Stimulated activated CD4-positive, alpha-beta T cell treated with anti-CD3 and anti-CD28 coated beads, TNF-alpha, amount 100 ng/mL, for 1 hour (primary cell): ENCODE measurements at places on chromosomes 6 and 20.

- DNase-seq: no peak
Measured at GRCh38 chr6:110560239-110561007, 84.0 kb upstream of the SLC22A16 start.

DNA sequence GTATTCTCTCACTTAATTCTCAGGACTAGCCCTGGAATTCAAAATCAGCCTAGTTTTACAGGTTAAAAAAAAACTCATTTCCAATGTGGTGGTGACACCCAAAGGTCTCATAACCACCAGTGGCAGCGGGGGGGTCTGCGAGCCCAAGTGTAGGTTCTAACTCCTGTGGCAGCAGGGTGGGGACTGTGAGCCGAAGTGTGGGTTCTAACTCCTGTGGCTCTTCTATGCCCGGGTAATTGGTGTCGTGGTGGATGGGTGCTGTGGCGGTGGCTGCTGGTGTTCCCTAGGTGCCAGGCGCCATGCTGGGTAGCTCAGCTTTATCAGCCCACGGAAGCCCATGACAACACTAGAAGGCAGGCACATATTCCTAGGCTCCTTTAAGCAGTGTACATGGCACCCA is 4.9 kb upstream of the ANKRD60 start:
- DNase-seq: no peak

DNA sequence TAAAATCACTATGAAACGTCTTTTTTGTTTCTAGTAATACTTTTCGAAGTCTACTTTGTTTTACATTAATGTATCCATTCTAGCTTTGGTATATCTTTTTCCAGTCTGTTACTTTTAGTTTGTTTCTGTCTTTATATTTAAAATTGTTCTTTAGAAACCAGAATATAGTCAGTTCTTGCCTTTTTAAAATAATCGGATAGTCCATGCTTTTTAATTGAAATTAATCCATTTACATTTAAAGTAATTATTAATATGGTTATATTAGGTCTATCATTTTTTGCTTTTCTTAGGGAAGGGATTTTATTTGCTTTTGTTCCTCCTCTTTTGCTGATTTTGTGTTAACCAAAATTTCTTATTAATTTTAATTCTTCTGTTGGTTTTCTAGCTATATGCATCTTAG is 23.7 kb downstream of the CDYL start:
- no peak for DNase-seq

GRCh38 chr6:66825539-66825938 is 1118.5 kb upstream of the EYS start:
- no peak for DNase-seq

DNA sequence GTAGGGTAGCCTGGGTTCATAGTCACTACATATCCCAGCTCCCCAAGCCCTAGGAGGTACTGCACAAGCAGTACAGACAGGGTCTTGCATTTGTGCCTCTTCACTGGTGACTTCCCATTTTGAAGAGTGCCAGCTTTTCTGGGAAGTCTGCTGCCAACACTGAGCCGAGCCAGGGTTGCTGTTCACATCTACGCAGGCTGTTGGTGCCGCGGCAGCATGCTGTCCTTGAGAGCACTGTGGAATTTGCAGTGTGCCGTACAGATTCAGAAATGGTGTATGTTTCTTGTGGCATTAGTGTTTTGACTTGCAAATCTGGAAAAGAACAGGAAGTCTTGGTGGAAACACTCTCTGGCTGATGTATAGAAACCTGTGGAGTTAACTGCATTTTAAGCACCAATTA is 67.5 kb downstream of the JARID2 start:
- DNase-seq: no peak

DNA sequence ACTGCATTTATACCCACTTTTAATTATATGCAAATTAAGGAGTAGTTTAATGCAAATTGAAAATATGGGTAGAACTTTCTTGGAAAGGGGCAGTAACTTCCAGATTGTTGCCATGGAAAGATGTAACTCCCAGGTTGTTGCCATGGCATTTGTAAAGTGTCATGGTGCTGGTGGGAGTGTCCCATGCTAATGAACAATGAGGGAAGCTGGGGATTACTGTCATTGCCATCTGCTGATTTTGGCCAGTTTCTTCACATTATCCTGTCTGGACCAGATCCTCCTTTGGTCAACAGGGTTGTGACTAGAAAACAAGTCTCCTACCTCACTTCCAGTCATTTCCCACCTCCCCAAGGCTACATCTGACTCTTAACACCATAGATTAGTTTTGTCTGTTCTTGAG is 45.4 kb upstream of the FERMT1 start:
- DNase-seq: no peak

- no peak for DNase-seq
Measured at GRCh38 chr6:12875051-12875450, 158.5 kb downstream of the PHACTR1 start.

DNA sequence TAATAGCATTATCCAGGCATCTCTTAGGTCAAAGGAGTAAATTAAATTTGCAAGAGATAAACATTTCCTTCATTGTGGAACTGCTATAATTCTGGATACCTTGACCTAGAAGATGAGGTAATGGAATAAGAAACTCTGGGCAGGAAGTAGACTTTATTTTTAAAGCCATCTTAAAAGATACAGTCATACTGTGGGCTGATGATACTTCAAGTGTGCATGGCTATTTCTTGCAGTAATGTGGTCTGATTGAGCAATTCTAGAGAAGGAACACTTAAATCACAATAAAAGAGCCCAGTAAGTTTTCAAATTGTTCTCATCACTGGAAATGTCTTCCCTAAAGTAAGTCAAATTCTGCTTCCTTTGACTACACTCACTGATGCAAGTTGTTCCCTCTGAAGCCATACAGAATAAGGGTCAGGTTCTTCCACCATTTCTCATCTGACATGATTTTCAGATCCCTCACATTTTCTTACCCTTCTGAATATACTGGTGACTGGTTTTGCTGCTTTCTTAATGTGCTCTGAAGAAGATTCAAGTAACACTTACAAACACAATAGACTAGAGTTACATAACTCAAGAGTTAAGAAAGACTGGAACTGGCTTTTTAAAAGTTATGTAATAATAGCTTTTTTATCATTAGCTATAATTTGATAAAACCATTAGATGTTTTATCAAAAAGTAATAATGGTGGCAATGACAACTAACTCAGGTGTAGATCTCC is 62.6 kb upstream of the TMEM244 start:
- DNase-seq: no peak

DNA sequence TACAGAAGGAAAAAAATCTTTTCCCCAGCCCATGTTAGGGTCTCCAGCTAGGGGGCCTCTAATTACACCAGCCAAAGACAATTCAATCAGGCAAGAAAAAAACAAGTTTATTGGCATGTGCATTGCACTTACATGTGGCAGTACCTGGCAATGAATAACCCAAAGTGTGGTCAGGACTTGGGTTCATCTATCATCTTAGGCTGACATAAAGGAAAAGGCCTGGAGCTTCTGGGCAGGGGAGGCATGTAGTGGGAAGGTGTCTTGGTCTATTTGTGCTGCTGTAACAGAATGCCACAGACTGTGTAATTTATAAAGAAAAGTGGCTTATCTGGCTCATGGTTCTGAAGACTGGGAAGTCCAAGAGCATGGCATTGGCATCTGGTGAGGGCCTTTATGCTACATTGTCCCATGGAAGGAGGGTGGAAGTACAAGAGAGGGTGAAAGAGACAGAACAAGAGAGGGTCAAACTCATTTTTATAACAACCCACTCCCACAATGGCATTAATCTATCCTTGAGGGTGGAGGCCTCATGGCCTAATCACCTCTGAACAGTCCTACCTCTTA is 4.4 kb upstream of the PYGB start:
- DNase-seq: no peak

- no peak for DNase-seq
Measured at GRCh38 chr20:63005365-63005861, 1.4 kb downstream of the BHLHE23 start.

- no peak for DNase-seq
Measured at GRCh38 chr6:41036601-41037000, 2.4 kb downstream of the UNC5CL start.
